ENCODE measurements at places on chromosomes 6 and 20.

DNA sequence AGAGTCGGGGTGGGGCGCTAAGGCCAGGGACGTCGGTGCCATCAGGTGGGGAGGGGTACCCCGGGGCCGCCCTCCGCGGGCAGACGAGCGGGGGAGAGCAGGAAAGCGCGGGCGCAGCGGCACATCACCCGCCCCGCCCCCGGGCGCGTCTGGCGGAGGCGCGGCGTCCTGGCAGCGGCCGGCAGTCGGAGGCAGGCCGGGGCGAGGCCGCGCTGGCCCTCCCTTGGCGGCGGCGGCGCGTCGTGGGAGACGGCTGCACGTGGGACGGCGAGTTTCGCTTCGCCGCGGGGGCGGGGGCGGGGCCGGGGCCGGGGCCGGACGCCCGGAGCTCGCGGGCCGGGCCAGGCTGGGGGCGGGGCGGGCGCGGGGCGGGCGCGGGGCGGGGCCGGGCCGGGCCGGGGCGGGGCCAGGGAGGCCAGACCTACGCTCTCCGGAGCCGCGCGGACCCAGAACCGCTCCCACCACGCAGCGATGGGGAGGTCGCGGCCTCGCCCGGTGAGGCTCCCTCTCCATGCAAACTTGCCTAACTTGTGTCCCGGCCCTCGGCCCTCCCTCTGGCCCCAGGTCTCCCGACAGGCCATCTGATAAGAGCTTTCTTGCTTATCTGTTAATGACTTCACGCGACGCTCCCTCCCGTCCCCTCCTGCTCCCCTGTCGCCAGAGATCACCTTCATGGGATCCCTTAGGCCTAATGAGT, 12.5 kb downstream of the ITPR3 start:
- DNase-seq: peak; percentile 63

DNA sequence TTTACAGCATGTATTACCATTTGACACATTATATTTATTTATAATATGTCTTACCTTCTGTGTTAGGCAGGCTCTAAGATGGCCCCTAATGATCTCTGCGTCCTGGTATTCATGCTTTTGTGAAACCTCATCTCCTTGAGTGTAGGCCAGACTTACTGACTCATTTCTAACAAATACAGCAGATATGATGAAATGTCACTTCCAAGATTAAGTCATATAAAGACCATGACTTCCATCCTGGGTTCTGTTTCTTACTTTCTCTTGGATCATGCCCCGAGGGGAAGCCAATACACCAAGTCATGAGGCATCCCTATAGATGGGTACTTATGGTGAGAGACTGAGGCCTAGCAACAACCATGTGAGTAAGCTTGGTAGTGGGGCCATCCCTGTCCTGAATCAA, 30.2 kb downstream of the ZHX3 start:
- peak; percentile 85 for DNase-seq

DNA sequence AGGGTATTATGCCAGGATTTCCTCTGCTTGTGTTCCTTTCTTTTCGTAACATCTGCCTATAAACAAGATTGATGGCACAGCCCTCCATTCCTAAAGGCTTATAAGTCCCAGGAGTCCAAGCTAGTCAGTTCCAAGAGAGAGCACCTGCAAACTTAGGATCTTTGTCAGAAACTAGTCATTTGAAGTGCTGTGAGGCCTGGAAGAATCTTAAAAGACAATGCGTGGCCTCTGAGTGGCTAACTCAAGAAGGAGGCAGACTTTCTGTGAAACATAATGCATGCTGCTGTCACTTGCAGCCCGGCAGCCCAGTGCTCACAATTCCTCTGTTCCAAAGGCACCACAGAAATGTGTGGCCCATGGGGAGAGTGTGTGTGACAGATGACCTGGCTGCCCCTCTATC, 135.0 kb upstream of the SUPT3H start:
- no peak for DNase-seq

- peak; percentile 70 for DNase-seq
These were observed 4.1 kb downstream of the ADAM33 start for GRCh38 chr20:3677733-3678132.

- no peak for DNase-seq
These were observed 311.1 kb downstream of the SLC35F1 start for GRCh38 chr6:118218156-118218555.

DNA sequence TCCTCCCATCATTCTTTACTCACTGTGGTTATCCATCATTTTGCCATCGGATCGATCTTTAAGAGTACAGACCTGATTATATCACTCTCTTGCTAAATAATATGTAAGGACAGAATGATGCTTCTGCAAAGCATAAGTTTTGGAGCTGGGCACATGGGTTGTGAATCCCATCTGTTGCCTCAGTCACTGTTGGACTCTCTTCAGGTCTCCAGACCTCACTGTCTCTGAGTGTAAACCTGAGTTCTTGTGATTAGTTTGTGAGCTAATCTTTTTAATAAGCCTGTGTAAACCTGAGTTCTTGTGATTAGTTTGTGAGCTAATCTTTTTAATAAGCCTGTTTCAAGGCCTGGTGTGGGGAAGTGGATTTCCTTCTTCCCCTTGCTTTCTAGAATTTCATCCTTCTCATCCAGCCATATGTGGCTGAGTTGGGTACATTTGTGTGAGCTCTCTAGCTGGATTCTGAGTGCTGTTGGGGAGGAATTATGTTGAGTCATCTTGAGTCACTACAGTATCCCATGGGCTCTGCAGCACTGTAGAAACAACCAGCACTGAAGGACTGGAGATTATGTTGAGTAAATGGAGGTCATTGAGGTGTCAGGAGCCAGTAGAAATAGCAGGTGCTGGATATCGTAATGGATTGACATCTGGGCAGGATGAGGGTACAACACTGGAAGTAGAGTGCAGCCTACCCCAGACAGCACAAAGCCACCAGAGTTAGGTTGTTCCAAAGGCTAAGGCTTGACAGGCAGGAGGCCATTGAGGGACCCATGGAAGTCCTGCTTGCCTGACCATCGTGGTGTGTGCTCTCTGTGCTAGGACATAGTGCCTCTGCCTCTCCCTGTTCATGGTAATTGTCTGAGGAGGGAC, 52.4 kb downstream of the SCAND1 start:
- peak; percentile 86 for DNase-seq

GRCh38 chr6:35600659-35601125, 88.0 kb upstream of the TULP1 start:
- DNase-seq: no peak

- no peak for DNase-seq
These were observed 351.9 kb upstream of the PRND start for GRCh38 chr20:4369798-4370124.

- no peak for DNase-seq
These were observed 248.5 kb downstream of the ATXN1 start for GRCh38 chr6:16512544-16513290.

GRCh38 chr20:10662661-10663458, 10.9 kb downstream of the JAG1 start:
- DNase-seq: no peak

- DNase-seq: no peak
These were observed 81.1 kb downstream of the PRDM1 start for GRCh38 chr6:106167096-106167814.

- DNase-seq: no peak
These were observed 55.9 kb downstream of the BCAS4 start for GRCh38 chr20:50850721-50851286.

DNA sequence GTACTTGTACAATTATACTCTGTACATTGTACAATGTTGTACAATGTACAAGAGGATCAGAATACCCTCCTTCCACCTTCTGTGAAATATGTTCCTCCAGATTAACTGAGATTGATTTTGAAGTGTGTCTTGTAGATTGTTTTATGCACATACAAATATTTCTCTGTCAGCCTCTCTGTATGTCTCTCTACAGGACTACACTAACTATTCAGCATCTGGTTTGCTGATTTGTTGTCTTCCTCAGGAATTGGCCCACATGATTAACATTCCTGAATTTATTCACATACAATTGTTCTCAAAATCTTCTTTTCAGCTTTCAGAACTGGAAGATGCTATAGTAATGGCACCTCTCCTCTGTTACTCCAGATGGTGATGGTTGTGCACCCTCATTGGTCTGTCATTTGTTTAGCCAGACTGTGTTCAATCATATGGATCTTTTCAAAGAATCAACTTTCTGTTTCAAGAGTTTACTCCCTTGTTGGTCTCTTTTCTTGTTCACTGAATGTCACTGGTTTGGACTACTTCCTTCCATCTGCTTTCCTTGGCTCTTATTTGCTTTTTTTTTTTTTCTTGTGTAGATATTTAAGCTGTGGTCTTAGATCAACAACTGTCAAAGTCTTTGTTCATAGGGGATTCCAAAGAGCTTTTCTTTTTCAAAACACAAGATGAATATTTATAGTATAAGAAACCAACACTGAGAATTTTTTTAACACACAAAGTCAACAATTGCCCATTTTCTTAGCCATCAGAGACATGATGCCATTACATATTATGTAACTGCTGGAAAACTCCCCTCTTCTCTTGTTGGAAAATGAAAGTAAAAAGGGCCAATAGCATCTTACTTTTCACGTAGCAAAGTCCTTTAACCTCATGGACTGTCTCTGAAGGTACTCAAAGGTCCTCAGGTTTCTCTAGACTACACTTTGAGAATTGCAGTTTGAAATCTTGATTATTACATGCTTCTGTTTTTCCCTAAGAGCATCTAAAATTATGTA, 67.9 kb downstream of the LPA start:
- no peak for DNase-seq

DNA sequence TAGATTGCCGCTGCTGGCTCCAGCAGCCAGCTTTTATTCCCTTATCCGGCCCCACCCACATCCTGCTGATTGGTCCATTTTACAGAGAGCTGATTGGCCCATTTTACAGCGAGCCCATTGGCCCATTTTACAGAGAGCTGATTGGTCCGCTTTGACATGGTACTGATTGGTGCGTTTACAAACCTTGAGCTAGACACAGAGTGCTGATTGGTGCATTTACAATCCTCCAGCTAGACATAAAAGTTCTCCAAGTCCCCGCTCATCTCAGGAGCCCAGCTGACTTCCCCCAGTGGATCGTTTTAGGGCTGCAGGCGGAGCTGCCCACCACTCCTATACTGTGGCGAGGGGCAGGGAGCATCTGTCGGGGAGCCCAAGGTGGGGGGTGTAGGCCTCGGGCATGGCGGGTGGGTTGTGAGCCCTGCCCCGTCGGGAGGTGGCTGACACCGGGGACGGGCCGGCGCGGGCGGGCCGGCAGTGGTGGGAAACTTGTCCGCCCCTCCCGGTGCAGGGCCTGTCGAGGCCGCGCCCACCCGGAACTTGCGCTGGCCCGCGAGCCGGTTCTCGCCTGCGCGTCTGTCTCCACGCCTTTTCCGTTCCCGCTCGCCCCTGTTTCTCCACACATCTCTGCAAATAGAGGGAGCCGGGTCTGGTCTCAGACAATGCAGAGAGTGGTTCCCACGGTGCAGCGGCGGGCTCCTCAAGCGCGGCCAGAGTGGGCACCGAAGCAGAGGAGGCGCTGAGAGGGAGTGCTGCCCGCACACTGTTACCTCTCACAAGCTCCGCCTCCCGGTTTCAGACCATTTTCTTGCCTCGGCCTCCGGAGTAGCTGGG, 86.1 kb upstream of the STMND1 start:
- no peak for DNase-seq

GRCh38 chr20:32805721-32806120, 14.0 kb upstream of the MAPRE1 start:
- no peak for DNase-seq

- no peak for DNase-seq
These were observed 15.6 kb upstream of the TGM6 start for GRCh38 chr20:2365091-2365490.

GRCh38 chr6:87378947-87379346, 28.8 kb upstream of the CFAP206 start:
- no peak for DNase-seq

DNA sequence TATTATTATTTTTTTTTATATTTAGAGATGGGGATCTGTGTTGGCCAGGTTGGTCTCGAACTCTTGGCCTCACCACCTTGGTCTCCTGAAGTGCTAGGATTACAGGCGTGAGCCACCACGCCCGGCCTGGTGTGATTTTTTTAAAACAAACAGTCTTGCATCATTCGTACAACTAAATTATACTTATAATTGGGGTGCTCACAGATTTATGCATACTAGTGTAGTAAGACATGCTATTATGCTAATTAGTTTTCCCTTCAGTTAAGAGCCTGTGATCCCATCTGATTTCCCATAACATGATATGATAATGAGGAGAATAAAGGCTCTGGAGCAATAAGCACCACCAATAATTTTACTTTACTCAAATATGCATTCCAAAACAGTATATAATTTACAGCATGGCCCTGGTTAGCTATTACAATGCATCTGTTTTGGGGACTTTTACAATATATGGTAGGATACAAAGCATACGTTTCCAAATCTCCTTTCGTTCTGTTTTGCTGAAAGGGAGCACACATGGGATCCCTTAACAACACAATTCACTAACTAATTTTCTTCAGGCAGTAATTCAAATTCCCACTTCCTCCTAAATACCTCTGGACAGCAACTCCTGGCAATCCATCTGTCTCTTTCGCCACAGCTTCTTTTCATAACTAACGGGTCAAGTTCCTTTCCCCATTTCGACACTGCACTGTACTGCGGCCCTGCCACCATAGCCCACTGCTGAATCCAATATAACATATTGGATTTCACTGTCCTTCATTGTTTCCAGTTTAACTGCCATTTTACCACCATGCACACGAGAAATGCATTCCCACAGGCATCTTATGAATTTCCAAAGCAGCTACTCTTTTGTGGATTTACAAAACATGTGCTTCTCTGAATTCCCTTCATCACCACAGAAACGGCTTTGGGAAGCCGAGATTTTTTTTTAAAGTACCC, 1.7 kb downstream of the NUDT3 start:
- peak; percentile 96 for DNase-seq

DNA sequence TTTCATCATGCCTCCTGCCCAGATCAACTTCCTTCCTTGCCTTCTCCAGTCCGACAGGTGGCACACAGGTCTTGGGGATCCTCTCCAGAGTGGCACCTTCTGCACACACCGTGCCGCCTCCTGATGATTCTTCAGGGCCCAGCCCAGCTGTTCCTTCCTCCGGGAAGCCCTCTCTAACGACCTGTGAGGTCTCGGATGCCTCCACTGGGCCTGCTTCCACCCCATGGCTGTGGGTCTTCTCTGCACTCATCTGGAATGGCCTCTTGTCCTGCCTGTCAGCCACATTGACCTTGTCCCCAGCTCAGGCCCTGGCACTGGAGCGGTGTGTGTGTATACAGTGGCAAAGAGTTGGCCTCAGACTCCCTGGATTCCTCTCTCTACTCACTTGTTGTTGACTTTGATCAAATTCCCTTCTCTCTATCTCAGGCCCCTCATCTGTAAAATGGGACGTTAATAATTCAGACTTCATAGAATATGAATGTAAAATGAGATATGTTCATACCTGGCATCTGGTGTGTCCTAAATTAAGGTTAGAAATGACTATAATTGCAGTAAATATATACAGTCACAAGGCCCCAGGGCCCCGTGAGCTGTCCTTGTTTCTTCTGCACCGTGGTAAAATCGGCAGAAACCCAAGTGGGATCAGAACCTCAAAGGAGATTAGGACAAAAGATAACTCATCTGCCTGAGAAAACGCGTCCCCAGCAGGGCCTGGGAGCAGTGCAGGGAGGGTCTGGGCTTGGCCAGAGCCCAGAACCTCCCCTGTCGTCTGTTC, 1.5 kb downstream of the FAM210B start:
- DNase-seq: no peak

GRCh38 chr6:30657454-30657853, 10.5 kb downstream of the C6orf136 start:
- DNase-seq: no peak

All from AG10803 (cell line).